Left lobe of liver (tissue), 2 donors: ENCODE measurements at places on chromosomes 11 and 22.

DNA sequence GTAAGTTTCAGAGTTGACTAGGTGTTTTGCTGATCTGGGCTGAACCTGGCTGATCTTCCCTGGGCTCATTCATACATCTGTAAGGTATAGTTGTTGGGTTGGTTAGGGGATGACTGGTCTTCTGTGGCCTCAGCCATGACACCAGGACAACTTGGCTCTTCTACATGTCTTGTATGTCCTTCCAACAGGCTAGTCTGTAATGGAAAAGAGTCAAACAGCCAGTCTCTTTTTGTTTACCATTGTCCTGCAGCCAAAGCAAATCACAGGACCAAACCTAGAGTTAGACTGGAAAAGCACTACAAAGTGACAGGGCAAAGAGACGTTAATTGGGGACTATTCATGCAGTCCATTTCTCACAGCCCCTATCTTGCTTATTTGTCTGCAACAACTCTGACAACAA is 17.8 kb downstream of the SERPING1 start:
- peak; percentile 58 for DNase-seq

- no peak for DNase-seq
Measured at GRCh38 chr11:101211407-101211975, 81.9 kb upstream of the PGR start.

DNA sequence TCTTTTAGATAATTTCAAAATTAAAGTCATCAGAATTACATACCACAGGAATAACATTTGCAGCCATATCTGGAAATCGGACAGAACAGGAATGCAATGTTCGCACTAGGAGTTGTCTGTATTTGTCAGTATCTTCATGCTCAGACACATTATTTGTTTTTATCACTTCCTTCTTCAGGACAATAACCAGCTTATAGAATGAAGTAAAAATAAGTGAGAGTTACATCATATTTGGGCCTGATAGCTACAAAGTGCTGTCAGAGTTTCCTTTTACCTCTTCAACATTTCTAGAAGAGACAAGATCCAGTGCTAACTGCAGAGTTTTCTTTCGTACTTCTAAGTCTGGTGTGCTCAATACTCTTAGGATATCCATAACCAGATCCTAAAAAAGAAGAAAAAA is 18.9 kb downstream of the COPB1 start:
- no peak for DNase-seq

GRCh38 chr22:23534851-23535717 is 45.0 kb downstream of the IGLL1 start:
- peak; percentile 40 for DNase-seq

DNA sequence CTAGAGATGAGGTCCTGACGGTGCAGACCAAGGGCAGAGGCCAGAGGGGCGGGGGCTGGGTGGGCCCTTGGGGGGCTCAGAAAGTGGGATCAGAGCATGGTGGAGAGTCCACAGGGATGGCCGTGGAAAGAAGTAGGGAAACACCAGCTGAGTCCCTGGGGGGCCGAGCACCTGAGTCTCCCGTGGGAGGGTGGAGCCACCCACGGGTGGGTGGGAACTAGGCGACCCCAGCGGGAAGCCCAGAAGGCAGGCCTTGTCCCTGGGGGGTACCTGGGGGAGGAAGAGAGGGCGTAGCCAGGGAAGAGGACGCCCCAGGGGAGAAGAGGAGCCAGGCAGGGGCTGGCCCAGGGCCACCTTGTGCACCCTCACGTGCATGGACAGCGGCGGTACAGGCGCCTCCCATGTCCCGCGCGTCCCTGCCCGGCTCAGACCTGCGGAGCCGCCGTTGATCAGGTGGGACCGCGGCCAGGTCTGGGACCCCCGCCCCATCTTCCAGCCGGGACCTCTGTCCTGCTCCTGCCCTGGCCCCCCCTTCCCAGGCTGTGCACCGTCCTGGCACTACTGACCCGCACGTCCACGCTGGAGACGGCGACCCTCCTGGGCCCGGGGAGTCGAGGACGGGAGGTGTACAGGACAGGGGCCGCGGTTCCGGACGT is 10.2 kb downstream of the CRELD2 start:
- no peak for DNase-seq
